NCI-H1105 (cell line): ENCODE measurements at places on chromosomes 5 and 9.

GRCh38 chr5:146321571-146321970 is 17.1 kb upstream of the POU4F3 start:
- no peak for DNase-seq

DNA sequence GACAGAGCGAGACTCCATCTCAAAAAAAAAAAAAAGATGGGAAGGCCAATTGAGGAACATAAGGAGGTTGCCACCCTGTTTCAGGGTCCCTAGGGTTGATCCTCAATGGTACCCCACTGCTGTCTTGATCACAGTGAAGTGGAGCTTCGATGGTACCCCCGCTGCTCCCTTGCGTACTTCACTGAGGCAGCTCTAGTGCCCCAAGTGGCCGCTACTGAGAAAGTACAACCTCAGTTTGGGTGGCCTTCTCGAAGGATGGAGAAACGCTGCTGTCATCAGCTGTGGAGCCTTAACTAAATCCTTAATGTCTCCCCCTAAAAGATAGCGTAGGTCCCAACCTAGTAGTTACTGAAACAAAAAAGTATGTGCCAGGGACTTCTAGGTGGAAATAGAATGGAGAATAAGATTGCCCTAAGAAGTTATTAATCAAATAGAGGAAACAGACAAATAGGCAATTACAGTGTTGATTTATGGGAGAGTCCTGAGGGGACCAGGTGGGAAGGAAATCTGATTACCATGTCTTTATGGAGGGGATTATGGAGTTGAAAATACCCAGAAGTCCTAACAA is 6.3 kb downstream of the TESK1 start:
- DNase-seq: no peak

GRCh38 chr9:74644023-74644422 is 146.9 kb downstream of the RORB start:
- no peak for DNase-seq

- DNase-seq: no peak
Observed at GRCh38 chr5:41649659-41650058, 139.3 kb upstream of the PLCXD3 start.

- peak; percentile 8 for DNase-seq
Observed at GRCh38 chr9:134099123-134099761, 31.4 kb upstream of the BRD3 start.

DNA sequence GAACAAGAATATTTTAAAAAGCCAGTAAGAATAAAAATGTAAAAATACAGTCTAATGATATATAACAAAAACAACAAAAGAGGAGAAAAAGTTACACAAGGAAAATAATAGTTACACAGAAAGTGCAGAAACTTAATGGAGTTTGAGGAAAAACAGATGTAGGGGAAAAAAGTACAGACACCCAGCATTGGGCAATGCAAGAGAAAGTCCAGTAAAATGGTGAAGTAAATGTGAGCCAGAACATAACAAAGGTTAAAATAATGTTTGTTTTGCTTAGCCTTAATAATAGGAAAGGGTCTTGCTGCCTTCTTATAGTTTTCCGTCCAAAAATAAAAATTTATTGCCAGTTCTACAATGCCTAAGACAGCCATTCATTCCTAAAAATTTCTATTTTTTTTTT is 364.2 kb downstream of the NNT start:
- DNase-seq: no peak

GRCh38 chr9:124684169-124684568 is 86.9 kb downstream of the NR6A1 start:
- DNase-seq: no peak

DNA sequence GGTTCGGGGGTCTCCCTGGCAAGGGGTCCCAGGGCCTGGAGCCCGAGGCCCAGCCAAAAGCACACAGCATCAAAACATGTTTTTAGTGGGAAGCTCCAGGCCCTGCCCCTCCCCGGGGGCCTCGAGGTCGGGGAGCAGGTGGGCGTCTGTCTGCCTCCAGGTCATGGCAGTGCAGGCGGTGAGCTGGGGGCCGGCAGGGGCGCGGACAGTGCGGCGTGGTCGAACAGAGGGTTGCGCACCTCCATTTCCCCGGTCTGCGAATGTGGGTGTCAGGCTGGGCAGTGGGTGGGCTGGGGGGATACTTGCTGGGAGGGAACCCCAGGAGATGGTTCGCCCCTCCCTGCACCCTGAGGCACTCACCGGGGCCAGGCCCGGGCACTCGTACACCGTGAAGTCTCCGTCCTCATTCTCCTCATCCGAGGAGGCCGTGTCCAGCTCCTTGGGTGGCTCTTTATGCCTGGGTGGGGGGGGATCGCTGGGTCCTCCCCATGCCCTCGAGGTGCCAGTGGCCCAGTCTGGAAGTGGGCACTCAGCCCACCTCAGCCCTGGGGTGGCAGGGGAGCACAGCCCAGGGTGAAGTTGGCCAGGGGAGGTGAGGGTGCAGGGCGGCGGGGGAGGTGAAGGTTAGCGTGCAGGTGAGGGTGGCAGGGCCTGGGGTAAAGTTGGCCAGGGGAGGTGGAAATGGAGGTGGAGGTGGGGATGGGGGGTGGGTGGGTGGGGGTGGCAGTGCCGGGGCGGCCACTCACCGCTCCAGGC is 6.2 kb downstream of the NPDC1 start:
- no peak for DNase-seq

GRCh38 chr5:76544268-76544926 is 78.8 kb downstream of the F2RL2 start:
- no peak for DNase-seq

DNA sequence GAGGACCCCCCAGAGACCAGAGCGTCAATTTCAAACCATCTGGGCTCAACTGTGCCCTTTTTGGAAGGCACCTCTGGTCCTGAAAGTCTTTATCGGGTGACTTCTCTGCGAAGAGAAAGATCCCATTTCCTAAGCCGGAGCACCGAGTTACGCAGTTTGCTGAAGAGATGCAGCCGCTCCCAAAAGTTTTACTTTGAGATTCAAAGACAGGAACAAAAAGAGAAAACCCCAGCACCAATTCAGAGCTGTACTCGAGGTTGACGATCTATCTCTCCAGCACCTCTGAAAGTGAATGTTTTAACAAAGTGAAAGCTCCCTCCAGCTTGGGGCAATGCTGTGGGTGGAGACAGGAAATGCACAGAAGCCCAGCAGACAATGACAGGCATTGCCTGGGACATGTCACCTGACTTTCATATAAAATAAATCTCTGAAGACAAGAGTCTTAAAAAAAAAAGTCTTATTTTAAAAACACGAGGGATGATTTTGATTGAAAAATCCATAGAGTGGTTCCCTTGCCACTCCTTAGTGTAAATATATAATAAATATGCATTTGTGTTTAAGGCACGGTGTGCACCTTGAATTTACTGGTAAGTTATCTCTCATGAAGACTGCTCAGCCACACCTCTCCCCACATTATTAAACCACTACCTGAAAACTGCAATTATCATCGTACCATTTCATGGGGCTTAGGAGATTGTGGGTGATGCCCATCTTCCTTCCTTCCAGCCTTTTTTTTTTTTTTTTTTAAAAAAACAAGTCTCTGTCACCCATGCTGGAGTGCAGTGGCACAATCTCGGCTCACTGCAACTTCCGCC is 79.9 kb downstream of the FNBP1 start:
- DNase-seq: no peak

DNA sequence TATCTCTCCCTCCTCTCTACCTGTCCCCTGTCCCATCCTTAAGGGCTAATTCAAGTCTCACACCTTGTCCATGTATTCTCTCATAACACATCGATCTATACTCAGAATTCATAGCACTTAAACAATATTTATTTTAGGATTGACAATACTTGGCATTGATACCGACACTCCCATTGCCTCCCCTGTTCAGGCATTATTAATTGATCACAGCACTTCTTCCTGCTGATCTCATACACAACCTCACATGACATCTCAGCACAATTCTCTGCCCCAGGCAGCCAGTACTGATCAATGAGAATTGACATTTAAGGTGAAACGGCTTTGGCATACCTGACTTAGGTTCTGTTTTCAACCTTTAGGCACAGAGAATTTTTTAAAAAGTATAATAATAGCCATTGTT is 582.4 kb upstream of the BRINP1 start:
- no peak for DNase-seq

DNA sequence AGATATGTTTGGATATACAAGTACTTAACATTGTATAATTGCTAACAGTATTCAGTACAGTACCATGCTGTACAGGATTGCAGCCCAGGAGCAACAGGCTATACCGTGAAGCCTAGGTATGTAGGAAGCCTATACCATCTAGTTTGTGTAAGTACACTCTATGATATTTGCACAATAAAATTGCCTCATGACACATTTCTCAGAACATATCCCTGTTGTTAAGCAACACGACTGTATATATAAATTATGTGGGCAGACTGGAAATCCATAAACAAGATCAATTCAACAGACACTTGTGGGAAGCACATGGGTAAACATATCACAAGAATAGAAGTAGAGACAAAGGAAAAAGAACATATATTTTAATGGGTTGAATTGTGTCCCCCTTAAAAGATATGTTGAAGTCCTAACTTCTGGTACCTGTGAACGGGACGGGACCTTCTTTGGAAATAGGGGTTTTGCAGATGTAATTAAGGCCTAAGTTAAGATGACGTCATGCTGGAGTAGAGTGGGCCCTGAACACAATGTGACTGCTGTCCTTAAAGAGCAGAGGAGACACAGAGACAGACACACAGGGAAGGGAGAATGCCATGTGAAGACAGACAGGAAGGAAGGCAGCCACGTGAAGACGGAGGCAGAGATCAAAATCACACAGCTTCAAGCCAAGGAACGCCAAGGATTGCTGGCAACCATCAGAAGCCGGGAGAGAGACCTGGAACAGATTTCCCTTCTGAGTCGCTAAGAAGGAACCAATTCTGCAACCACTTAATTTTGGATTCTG is 76.3 kb downstream of the SCAI start:
- DNase-seq: no peak

- DNase-seq: no peak
Observed at GRCh38 chr5:67902497-67902830, 313.1 kb upstream of the PIK3R1 start.

GRCh38 chr5:65480306-65480865 is 1.3 kb downstream of the ADAMTS6 start:
- no peak for DNase-seq

GRCh38 chr5:140007311-140007710 is 35.8 kb downstream of the NRG2 start:
- DNase-seq: no peak

GRCh38 chr9:127927201-127927987 is 3.2 kb downstream of the PIP5KL1 start:
- peak; percentile 80 for DNase-seq

GRCh38 chr9:95989297-95989696 is 113.8 kb downstream of the ERCC6L2 start:
- DNase-seq: no peak

DNA sequence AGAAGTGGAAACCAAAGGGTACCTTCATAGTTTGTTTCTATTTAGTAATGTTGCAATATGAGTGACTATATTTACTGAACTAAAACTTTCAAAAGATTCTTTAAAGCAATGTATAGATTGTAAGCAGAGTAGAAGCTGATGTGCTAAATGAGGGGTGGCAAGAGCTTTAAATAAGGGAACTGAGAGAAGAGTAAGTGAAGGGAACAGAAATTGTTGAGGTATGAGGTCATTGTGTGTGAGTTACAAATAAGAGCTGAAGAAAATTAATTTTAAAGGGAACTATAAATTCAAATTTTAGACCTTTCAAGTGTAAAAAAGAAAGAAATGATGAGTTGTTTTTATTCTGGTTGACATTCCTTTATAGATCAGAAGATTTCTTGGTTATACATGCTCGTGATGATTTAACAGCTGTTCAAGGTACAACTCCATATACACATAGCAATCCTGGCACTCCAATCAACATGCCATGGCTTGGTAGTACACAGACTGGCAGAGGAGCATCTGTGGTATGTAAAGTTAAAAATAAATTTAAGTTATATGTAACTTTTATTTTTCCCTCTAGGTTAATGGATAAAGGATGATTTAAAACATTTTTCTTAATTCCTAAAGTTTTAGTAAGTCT is 135.1 kb upstream of the TNFAIP8 start:
- DNase-seq: no peak
